ENCODE measurements at places on chromosomes 1 and 21.

- DNase-seq: no peak
Observed at GRCh38 chr1:180268556-180269075, 38.6 kb downstream of the LHX4 start.

DNA sequence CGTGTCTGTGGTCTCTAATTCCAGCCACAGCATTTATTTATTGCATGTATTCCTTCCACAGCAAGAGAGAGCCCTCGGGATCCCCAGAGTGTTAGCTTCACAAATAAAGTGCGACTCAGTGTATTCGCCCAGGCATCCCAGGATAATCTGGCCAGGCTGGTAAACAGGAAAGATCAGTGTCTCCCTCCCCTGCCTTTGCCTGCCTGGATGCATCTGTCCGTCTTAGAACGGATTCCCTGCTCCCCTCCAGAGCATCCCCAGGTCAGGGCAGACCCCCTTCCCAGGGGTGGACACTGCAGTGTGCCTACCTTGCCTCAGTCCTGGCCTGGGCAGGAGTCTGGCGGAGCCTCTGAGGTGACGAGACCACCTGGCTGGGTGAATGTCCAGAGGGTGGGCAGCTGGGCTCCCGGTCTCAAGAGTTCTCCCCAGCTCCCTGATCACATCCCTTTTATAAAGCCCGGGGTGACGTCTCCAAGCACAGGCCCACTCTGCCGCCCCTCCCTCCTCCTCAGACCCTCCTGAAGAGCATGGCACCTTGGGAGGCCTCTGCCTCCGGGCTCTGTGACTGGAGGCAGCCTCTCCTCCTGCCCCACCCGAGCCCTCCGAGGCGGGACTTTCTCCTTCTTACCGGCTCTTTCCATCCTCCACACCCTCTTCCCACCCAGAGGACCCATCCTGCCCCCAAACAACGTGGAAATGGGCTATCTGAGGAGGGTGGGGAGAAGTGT, at the start of gene KISS1:
Gene KISS1 (minus strand): TSS at position 424 of the 728 bp plus-strand sequence. CDS start 3,615 bp downstream, outside the sequence.
- no peak for DNase-seq

DNA sequence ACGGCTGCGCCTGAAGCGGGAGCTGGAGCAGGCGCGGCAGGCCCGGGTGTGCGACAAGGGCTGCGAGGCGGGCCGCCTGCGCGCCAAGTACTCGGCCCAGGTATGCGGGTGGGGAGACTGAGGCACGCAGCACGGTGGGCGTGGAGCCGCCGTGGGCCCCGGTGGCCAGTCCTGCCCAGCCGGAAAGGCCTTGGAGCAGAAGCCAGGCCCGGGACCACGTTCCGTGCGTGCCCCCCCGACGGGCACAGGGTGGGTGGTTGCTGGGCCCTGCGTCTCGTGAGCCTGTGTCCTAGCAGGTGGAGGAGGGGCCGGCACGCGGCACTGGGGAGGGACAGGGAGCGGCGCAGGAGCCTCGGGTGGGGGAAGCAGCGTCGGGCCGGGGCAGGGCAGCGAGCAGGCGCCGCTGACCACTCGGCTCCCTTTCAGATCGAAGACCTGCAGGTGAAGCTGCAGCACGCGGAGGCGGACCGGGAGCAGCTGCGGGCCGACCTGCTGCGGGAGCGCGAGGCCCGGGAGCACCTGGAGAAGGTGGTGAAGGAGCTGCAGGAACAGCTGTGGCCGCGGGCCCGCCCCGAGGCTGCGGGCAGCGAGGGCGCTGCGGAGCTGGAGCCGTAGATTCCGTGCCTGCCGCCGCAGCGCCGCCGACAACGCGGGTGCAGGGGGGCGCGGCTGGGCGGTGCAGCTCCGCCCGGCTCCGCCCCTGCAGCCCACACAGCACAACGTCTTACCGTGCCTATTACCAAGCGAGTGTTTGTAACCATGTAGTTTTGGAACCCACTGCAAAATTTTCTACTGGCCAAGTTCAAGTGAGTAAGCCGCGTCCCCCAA, 78.2 kb downstream of the SKI start:
- DNase-seq: no peak

GRCh38 chr1:17674726-17675500, 80.2 kb upstream of the ACTL8 start:
- peak; percentile 15 for DNase-seq

GRCh38 chr21:31559368-31560119, 99.9 kb upstream of the SOD1 start:
- peak; percentile 55 for DNase-seq

Measured in AG10803 (cell line).